ENCODE measurements at places on chromosomes 16 and 17. TPM values are rescaled to one million over a fixed set of nuclear protein-coding genes. Genes with fewer than 3 reads are reported as not detected.

BAIAP2 gene
- 29.3 TPM for total RNA-seq

WFIKKN2 gene
- 1.6 TPM for total RNA-seq

ABI3 gene
- total RNA-seq: 5.5 TPM

LPCAT2 gene
- 21.2 TPM for total RNA-seq

OR2C1 gene
- 1.3 TPM for total RNA-seq
